ENCODE measurements at places on chromosomes 16 and 17.

DNA sequence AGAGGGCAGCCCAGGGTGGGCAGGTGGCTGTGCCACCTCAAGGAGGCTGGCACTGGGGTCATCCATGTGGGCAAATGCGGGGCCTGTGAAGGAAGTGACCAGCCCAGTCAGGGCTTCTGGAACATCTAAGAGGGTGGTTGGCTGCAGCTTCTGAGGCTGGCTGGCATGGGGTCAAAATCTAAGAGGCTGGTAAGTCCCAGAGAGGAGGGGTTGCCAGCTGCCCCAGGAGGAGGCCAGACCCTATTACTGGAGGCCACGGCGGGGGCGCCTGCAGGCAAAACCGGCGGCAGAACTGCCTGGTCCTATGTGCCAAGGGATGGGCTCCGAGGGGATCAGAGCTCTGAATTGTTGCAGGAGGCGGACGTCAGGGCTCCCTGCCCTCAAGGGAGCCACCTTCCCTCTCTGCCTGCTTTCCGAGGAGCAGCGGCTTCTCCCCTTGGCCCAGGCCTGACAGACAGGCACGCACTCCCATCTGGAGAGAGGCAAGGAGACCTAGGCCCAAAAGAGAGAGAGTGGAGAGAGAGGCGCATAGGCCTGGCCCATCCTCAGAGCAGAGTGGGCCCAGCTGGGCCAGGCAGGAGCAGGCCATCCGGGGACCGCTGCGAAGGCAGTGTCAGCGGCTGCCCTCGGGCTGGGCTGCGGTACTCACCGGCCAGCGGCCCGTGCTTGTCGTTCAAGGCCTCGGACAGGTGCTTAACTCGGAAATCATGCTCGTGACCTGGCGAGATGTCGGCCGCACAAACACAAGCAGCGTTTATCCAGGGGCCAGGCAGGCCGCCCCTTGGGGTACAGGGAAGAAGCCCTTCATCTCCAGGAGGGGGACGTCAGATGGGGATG, 10.9 kb downstream of the ZACN start:
- DNase-seq, result no peak

- DNase-seq, result no peak
Measured at GRCh38 chr16:30003670-30004423, 7.0 kb downstream of the DOC2A start.

DNA sequence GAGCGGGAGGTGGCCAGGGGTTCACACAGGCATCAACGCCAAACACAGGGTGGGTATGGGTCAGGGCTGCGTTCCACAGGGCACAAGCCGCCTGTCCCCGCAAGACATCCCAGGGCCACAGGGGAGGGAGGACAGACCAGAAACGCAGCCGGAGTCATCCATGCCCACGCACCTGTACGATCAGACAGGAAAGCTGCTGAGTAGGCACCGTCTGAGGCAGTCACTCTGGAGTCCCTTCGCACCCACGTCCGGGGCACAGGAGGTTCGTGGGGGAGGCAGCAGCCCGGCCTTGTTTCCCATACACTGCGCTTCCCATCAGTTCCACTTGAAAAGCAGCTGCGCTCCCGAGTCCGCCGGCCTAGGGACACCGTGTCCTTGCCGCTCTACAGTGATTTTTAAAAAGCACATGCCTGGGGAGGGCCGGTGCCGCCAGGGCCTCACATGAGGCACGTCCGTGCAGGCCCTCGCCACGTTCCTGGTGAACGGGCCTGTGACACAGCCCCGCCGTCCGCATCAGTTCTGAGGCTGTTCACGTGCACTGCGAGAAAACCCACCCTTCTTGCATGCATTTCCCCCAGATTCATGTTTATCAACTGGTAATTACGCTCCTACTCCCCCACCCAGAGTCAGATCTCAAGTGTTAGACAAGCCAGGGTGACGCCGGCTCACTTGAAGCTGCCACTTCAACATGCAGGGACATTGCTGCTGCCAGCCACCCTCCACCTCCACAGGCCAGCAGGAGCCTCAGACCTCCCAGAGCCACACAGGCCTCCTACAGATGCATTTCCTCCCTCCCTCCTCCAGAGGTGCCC, 34.8 kb downstream of the WDR45B start:
- DNase-seq, result no peak

DNA sequence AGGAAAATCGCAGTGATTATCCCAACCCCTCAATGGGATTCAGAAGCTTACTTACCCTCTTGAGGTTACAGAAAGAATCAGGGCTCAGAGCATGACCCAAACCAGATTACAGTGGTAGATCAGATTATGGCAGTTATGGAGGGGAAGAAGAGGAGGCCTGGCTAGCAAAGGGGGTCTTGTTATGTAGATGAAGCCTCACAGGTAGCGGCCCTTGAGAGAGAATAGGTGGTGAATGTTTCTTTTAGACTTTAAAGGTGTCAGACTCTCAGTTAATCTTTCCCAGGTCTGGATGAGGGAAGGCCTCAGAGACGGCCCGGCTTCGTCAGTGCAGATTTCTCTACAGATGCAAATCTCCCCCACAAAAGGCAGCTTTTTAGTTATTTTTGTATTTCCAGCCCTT, 15.6 kb downstream of the RNF112 start:
- DNase-seq, result no peak

DNA sequence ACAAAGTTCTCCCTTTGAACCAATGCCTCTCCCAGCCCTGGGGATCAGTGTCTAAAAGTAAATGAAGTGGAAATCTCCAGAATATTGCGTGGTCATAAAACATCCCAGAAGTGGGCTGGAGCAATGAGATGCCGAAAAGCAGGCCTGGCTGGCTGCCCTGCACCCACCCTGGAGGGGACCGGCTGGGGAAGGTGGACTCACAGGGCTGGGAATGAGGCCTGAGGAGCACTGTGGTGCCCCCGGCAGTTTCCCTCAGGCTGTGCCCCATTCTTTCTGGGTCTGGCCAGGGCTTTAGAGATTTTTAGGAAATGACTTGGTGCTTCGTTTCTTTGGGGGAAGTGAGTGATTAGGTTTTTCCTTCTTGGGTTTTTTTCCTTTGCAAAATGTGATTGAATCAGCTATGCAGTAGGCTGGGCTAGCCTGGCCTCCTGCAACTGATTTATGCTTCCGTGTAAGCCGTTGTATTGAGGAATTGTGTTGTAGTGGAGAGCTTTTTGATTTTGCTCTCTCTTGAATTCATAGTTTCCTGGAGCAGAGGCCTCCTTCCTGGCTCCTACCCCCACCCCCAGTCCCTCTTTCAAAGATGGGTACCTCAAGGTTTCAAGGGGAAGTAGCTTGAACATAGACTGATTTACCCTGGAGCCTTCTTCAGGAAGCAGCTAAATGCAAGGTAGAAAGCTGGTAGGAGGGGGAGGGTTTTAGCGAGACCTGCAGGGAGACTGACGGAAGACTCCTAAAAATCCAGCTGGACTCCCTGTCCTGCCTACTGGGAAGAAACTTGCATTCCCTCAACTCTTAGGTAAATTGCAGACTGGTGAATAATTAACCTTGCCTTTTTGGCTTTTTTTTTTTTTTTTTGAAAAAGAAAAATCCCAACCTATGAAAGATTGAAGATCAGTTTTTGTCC, 170.2 kb downstream of the RAB11FIP4 start:
- DNase-seq, result no peak

GRCh38 chr17:46832331-46832821, 13.9 kb upstream of the WNT3 start:
- no peak for DNase-seq

DNA sequence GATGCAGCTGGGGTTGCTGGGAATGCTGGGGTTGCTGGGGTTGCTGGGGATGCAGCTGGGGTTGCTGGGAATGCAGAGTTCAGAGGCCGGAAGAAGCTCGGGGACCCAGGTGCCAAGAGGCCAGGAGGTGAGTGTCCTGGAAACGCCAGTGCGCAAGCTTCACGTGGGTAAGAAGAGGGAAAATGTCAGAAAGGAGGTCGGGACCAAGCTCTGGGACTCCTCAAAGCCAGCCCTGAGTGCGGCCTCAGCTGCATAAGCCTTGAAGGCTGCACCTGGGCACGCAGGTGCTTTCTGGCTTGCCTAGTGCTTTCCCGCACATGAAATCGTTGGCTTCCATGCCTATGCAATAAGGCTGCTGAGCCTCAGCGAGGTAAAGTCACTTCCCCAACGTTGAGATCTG, 48.3 kb downstream of the PITPNM3 start:
- DNase-seq, result no peak

DNA sequence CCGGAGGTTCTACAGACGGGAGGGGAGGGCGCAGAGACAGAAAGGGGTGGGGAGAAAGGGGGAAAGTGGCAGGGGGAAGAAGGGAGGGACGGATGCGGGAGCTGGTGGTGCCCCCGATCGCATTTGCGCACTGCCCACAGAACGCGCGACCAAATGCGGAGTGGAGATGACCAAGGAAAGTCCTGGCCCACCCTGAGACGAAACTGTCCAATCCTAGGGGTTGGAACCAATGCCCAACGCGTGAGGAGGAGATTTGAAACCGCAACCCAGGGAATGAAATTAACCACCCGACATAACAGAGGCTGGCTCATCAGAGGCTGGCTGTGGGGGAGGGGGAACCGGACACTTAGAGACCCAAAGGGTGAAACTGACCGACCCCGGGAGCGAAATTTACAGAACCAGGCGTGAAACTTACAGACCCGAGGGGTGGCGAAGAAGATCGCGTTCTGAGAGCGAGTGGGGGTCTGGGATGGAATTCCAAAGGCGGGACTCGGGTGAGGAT, 1.4 kb downstream of the HES7 start:
- DNase-seq, result no peak

DNA sequence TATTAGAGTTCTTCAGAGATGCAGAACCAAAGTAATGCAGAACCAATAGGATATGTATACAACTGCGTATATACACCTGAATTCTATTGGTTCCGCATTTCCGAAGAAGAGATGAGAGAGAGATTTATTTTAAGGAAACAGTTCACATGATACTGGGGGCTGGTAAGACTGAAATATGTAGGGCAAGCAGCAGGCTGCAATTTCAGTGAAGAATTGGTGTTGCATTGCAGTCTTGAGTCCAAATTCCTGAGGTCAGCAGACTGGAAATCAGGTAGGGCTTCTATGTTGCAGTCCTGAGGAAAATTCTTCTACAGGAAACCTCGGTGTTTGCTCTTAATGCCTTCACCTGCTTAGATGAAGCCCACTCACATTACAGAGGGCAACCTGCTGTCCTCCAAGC, 128.2 kb upstream of the MED13 start:
- DNase-seq, result peak; percentile 61

DNA sequence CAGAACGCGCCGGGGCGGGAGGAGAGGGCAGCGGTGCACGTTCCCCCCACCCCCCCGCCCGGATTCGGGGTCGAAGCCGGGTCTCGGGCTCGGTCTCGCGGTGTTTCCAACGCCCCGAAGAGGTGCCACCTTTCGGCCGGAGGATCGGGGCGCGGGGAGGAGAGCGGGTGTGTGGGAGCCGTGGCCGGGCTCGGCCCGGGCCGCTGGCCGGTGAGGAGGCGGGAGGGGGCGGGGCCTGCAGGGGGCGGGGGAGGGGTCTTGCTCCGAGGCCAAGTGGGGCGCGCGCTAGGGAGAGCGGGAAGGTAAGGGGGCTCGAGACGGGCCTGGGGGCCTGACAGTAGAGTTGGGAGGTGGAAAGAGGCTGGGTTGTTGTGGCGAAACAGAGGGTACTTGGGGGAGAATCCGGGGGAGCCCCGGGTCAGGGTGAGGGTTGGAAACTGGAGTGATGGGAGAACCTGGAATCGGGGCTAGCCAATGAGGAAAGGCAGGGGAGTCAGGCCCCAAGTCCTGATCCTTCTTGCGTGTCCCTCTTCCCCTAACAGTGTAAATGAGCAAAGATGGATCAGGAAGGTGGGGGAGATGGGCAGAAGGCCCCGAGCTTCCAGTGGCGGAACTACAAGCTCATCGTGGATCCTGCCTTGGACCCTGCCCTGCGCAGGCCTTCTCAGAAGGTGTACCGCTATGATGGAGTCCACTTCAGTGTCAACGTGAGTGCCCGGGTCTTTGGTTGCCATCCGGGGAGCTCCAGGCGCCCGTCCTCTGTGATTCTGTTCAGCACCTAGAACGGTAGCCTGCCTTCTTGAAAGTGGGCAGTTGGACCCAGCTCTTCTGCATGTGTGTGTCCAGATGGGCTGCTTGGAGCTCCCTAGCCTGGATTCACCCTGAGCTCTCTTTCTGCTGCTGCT, 873 bp downstream of the SETD1A start:
- no peak for DNase-seq

DNA sequence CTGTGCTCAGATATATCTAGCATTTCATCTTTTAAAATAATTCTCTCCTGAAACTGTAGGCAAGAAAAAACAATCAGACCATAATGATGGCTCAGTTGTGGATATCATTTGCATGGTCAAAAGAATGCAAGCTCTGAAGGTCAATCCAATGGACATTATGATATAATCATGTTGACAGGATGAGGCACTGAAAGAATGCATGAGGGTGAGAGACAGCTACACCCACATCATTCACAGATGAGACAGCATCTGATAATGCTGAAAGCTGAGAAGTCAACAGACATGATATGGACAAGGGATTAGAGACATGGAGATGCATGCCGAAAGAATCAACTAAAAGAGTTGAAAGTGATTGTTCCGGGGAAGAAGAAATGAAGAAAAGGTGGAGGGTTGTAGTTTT, 346.4 kb upstream of the CDH5 start:
- DNase-seq, result no peak

DNA sequence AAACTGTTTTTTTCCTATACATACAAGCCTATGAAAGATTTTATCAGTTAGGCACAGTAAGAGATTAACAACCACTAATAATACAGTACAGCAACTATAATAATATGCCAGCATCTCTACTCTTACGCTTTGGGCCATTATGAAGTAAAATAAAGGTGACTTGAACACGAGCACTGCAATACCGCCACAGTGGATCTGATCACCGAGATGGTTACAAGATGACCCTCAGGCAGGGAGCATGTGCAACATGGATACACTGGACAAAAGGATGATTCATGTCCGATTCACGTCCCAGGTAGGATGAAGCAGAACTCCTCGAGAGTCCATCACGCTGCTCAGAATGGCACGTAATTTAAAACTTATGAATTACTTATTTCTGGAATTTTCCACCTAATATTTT, 10.5 kb downstream of the PELP1 start:
- DNase-seq, result no peak

DNA sequence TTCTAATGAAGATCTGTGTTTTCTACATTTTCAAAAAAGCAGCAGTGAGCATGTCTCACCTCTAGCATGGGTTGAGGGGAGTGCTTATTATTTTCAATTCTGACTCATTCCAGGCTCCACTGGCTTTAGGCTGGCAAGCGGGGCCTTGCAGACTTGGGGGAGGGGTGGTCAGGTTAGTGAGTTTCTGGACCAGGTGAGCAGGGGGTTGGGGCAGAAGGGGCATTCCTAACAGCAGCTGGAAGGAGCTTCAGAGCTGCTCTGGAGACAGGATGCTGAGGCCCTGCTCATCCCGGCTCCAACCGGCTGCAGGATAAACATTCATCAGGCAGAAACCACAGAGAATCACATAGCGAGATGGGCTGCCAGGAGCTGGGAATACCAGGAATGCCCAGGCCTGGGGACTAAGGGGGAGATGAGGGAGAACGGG, 10.5 kb upstream of the KRT19 start:
- no peak for DNase-seq

Data from epithelial cell of proximal tubule (primary cell).